Upper lobe of right lung (tissue), 1 donor: ENCODE measurements at places on chromosomes 6 and 20. TPM values are rescaled to one million over a fixed set of nuclear protein-coding genes. Genes with fewer than 3 reads are reported as not detected.

GINS1 gene
- total RNA-seq = 0.55 TPM

POLR1H gene
- total RNA-seq = 20.3 TPM

DNA sequence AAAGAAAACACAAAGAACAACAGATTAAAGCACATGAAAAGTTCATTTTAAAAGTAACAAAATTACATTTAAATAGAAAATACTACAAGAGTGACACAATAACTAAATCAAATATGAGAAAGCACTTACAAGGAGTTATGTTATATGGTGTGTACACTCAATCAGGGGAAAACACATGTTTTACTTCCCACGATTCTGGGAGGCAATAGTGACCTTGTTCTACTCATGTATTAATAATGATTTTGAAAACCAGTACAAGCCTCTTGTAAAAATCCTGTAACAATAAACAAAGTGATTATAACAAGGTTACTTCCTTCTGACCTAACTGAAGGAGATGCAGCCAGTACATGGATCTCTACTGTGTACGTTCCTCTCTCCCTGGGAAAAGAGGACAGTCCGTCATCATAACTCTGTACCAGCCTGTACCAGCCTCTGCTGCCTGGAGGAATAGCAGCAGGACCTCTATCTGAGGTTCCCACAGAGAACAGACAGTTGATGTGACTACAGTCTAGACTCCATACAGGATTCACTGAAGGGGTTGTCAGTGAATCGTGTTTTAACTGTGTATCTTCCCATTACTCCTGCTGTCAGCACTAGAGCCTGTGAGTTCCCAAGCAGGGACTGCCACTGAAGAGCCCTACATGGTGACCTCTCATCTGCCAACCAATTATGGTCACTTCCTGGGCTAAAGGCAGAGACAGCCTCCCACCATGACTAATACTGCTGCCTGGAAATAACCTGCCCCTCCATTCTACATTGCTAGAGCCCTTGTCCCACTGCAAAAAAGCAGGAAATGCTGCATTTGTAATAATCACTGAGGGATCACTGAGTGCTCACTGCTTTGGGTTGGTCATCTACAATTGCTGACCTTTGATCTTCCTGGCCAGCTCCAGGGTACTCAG, 149.7 kb downstream of the KIF16B start:
- peaks cover 33% of the 10 kb centered on the region for H3K36me3 ChIP-seq
- no peak overlapping the region for H3K27ac ChIP-seq
- H3K4me1 ChIP-seq = no peaks in the 10 kb centered on the region
- H3K27me3 ChIP-seq = no peaks in the 10 kb centered on the region
- no peak for DNase-seq

DNA sequence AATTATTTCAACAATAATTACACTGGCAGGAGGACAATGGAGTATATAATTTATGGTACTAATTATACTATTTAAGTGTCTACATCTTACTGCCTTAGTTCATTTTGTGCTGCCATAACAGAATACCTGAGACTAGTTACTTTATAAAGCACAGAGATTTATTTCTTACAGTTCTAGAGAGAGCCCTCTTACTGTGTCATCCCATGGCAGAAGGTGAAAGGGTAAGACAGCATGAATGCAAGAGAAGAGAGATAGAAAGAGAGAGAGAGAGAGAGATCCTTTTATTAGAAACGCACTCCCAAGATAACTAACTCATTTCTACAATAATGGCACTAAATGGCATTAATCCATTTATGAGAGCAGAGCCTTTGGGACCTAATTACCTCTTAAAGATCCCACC, 314.7 kb downstream of the EPM2A start:
- no peaks in the 10 kb centered on the region for H3K36me3 ChIP-seq
- no peaks in the 10 kb centered on the region for H3K4me1 ChIP-seq
- no peak for DNase-seq
- H3K4me3 ChIP-seq = no peak overlapping the region
- H3K27ac ChIP-seq = no peak overlapping the region

DNA sequence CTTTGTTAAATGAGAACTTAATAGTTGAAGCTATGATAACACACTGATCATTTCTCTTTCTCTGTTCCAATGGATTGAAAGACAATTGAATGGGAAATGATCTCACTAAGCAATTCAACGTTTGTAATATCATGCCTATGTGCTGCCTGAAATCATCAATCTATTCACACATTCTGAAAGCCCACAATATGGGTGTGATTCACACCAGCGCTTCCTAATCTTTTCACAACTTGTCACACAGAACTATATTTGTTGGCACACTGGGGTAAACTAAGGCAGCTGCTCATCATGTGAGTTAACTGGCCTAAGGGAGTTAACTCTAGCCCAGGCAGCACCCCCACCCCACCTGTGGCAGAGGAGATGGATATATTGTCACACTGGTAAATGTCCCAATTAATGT, 37.1 kb upstream of the UTRN start:
- no peaks in the 10 kb centered on the region for H3K4me1 ChIP-seq
- H3K4me3 ChIP-seq = no peak overlapping the region
- no peak overlapping the region for H3K27ac ChIP-seq
- H3K36me3 ChIP-seq = no peaks in the 10 kb centered on the region
